T47D (cell line): ENCODE measurements at places on chromosomes 3 and 15.
A peak's percentile ranks its signal among the peaks of the same experiment; 100 is the strongest.

GRCh38 chr3:64174328-64174727, 50.9 kb downstream of the PRICKLE2 start:
- peak; percentile 93 for DNase-seq

DNA sequence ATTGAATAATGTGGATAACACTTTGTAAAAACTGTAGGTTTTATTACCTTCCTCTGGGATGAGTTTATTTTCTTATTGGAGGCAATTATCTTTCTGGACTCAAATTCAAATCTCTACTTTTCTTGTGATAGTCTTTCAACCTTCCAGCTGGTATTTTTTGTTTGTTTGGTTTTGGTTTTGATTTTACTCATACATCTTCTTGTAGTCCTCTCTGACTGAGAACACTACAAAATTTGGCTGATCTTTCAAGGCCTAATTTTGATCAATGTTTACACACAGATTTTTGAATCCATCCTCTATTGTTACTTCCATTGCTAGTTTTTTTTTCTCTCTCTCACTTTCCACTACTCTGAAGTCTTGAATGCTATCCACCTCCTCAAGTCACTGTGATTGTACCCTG, 303.8 kb upstream of the NECTIN3 start:
- DNase-seq: no peak

DNA sequence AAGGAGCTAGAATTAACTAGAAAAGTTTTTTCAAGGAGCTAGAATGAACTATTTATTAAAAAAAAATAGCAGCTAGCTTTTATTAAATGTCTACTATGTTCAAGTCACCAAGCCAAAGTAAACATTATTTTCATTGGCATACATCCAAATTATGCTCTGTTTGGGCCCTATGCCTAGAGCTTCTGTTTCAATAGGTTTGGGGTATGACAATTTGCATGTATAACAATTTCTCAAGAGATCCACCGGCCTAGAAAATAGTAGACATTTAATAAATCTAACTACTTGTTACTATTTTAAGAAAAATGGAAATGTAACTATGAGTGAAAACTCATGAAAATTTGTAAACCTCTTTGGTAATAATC, 8.0 kb downstream of the GABRR3 start:
- DNase-seq: peak; percentile 28

GRCh38 chr3:194087995-194088855, 47.7 kb upstream of the HES1 start:
- DNase-seq: no peak

DNA sequence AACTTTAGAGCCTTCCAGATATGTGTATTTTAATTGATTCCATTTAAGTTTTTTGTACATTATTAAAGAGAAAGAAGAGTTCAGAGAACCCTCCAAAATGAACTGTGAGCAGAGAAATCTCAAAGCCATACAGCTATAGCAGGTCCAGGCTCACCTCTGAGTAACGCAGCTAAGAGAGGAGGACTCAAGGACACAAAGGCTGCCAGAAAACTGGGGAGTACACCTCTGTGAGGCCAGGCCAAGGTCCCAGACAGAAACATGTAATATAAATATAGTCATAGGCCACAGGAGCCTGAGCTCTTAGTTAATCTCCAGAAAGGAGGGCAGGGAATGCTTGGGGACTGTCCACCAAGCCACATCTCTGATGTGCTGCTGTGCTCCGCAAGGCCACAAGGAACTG, 66.5 kb downstream of the TMEM39A start:
- DNase-seq: no peak

- no peak for DNase-seq
These were observed 21.0 kb downstream of the LIPC start for GRCh38 chr15:58452775-58453174.

- DNase-seq: peak; percentile 80
These were observed 4.2 kb downstream of the ACOX2 start for GRCh38 chr3:58532794-58533220.
